ENCODE measurements at places on chromosomes 2 and 18. TPM values are rescaled to one million over a fixed set of nuclear protein-coding genes. Genes with fewer than 3 reads are reported as not detected.

The KLHL41 gene
- 0.31 TPM for polyA plus RNA-seq

The ZNF385B gene
- polyA plus RNA-seq, result 0.22 TPM

The UGT1A10 gene
- 9.1 TPM for polyA plus RNA-seq

The GRB14 gene
- 1.1 TPM for polyA plus RNA-seq

The ANKRD30B gene
- polyA plus RNA-seq, result not detected

The UGT1A5 gene
- polyA plus RNA-seq, result 2.9 TPM

The RESP18 gene
- not detected for polyA plus RNA-seq

The KCNE4 gene
- 0.24 TPM for polyA plus RNA-seq

The CAVIN2 gene
- polyA plus RNA-seq, result 6.5 TPM

The MALL gene
- 264 TPM for polyA plus RNA-seq

The ADGRF3 gene
- polyA plus RNA-seq, result 0.11 TPM

The KCNG2 gene
- 0.04 TPM for polyA plus RNA-seq

The ACYP2 gene
- polyA plus RNA-seq, result 12.6 TPM

The CDKL4 gene
- polyA plus RNA-seq, result not detected

The INPP5D gene
- polyA plus RNA-seq, result 3.4 TPM

The OSBPL6 gene
- 0.73 TPM for polyA plus RNA-seq

The ALK gene
- polyA plus RNA-seq, result 0.05 TPM

The HRH4 gene
- polyA plus RNA-seq, result 0.01 TPM

The INSIG2 gene
- 7.0 TPM for polyA plus RNA-seq

The GCG gene
- polyA plus RNA-seq, result 0.10 TPM

The POTEI gene
- polyA plus RNA-seq, result not detected

The CD207 gene
- 0.94 TPM for polyA plus RNA-seq

The CNTNAP5 gene
- not detected for polyA plus RNA-seq

The PKP4 gene
- polyA plus RNA-seq, result 21.5 TPM

The HNRNPA3 gene
- 240 TPM for polyA plus RNA-seq

The SH2D6 gene
- polyA plus RNA-seq, result 0.07 TPM

The C1QL2 gene
- not detected for polyA plus RNA-seq

The PSMA8 gene
- polyA plus RNA-seq, result 0.04 TPM

The TGFA gene
- polyA plus RNA-seq, result 24.7 TPM

The ID2 gene
- 12.7 TPM for polyA plus RNA-seq

The TMEM150A gene
- 9.3 TPM for polyA plus RNA-seq

The CFAP221 gene
- polyA plus RNA-seq, result 0.08 TPM

The RFTN2 gene
- 0.38 TPM for polyA plus RNA-seq

The PTPN2 gene
- polyA plus RNA-seq, result 18.9 TPM

The EPB41L3 gene
- polyA plus RNA-seq, result 13.6 TPM

The SEPTIN10 gene
- polyA plus RNA-seq, result 44.8 TPM

The ALPP gene
- not detected for polyA plus RNA-seq

The MCEE gene
- polyA plus RNA-seq, result 37.0 TPM

The ACADL gene
- 0.57 TPM for polyA plus RNA-seq

The NOL4 gene
- polyA plus RNA-seq, result 0.02 TPM

The FSIP2 gene
- 0.01 TPM for polyA plus RNA-seq
